Putamen (tissue), 1 donor: ENCODE measurements at places on chromosomes 7 and 10.

DNA sequence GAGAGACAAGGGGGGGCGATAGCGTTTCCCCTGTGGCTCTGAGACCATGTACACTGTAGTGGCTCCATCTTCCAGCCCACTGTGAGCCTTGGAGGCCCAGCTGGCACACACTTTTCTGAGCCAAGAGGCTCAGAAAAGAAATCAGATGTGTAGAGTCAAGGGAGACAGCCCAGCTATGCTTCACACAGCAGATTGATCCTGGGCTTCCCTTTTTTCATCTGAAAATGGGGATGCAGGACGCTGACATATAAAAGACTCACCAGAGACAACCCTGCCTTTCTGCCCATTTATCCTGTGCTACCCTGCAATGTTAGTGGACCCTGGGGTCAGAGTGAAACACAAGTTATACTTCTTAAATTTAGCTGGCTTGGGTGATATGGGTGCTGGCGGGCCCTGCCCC is 14.3 kb downstream of the TMEM273 start:
- DNase-seq = no peak

DNA sequence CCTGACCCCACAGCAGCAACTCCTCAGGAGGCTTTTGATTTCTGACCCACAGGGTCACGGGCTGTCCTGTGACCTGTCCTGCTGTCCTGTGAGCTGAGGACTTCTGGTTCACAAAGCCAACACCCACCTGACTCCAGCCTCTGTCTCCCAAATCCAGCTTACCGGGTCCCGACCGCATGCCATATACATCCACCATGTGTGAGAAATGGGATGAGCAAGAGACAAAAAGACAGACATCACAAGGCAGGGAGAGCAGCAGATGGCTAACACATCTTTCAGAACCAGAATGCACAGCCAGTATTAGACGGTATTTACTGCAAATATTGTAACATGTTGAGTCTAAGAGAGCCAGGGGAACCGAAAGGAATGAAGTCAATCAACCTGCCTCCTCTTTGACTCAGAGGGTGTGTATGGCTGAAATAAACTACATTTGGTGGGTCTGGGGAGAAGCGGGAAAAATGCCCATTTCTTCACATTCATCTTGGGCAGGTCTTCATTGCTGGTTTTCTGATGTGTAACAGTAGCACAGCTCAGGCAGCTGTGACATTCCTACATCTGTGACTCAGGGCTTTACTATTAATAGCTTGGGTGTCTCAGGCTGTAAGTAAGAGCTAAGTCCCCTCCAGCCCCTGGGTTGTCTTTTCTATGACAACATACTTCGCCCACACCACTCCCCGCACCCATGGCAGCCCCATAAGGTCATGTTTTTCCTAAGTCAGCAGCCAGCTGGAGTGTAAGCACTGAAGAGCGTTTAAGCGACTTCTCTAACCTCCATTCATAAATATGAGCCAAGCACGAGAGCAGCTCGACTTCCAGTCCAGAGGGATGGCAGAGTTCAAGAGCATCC is 25.0 kb downstream of the ABLIM1 start:
- DNase-seq = no peak

- no peak for DNase-seq
These were observed 11.1 kb upstream of the EMX2 start for GRCh38 chr10:117531371-117532002.

- DNase-seq = no peak
These were observed 168.2 kb upstream of the IGFBP3 start for GRCh38 chr7:46089281-46089680.

GRCh38 chr7:90858546-90858945 is 262.4 kb downstream of the CDK14 start:
- DNase-seq = no peak
